ENCODE measurements at places on chromosomes 1 and 21.

- DNase-seq = peak; percentile 25
Measured at GRCh38 chr1:224435318-224435763, 744 bp upstream of the WDR26 start.

DNA sequence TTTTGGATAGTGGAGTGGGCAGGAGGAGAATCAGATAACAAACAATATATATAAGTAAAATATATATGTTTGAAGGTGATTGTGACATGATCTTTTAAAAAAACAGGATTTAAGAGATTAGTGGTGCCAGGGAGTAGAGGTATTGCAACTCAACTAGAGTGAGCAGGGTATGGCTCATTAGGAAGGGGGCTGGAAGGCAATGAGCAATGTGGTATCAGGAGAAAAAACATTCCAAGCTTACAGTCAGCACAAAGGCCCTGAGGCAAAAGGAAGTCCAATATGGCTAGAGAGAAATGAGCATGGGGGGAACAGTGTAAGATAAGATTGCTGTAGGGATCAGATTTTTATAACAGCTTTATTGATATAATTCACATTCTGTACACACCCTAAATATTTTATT is 5.3 kb upstream of the GADD45A start:
- DNase-seq = no peak

GRCh38 chr1:155591770-155592169 is 18.2 kb upstream of the MSTO1 start:
- no peak for DNase-seq

GRCh38 chr1:209862391-209863356 is 34.9 kb downstream of the UTP25 start:
- DNase-seq = no peak

GRCh38 chr1:16918371-16918770 is 3.4 kb upstream of the CROCC start:
- DNase-seq = no peak

GRCh38 chr1:46656643-46657042 is 11.5 kb downstream of the ATPAF1 start:
- DNase-seq = no peak

GRCh38 chr1:100670083-100670482 is 49.5 kb upstream of the VCAM1 start:
- DNase-seq = no peak

DNA sequence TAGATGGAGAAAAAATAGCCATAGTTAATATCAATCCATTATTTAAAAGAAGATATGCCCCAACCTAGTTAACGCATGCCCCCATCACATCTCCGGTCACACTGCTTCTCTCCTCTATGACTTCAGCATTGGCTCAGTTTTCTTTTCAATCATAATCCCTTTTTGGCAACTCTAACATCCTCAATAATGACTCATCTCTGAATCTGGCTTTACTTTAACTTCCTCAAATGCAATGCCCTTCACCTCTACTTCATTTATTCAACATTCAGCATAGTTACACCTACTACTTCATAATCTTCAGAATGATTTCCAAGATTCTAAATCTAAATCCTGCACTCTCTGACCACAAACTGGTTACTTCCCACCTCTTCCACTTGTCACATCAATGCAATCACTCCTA is 417.3 kb downstream of the USH2A start:
- no peak for DNase-seq

DNA sequence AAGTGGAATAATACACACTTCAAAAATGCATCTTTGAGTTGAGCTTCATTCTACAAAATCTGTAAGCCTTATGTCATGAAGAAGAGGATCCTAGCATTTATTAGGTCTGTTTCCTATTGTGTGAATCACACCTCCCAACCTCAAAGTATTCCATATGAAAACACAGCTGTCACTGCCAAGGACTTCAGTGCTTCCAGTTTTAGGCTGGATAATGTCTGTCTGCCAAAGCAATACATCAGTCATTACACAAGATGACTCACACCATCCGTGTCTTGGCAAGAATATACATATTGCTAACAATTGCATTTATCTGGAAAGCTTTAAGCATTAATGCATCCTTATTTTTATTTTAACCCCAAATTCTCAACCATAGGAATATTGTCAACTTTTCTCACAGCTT is 125.7 kb upstream of the TMPRSS15 start:
- DNase-seq = no peak

GRCh38 chr1:11924334-11925195 is 1.7 kb downstream of the KIAA2013 start:
- DNase-seq = no peak

GRCh38 chr1:41486371-41487125 is 2.1 kb upstream of the EDN2 start:
- DNase-seq = no peak

DNA sequence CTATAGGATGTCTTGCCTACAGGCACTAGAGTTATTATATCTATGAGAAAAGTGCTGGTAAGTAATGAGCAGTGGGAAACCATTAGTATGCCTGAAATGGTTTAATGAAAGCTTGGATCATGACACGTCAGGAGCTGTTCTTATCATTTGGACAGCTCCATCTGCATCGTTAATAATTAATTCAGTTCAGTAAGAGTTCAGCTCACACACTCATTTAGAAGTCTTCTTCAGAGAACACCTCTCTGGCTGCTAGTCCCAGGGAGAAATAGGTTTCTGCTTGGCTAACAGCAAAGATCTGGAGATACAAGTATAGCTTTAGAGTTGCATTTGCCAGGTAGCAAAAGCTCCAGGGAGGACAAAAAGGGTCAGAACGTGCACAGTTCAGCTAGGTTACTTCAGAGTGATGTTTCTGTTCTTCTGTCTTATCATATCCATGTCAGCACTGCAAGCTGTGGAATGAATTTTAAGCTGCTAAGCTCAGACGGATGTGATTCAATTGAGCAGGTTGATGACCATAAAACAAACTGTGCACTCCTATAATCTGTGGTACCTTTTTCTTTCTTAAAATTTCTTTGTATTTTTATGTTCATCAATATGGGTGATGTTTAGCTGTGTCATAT is 173.6 kb downstream of the ADGRL2 start:
- no peak for DNase-seq

DNA sequence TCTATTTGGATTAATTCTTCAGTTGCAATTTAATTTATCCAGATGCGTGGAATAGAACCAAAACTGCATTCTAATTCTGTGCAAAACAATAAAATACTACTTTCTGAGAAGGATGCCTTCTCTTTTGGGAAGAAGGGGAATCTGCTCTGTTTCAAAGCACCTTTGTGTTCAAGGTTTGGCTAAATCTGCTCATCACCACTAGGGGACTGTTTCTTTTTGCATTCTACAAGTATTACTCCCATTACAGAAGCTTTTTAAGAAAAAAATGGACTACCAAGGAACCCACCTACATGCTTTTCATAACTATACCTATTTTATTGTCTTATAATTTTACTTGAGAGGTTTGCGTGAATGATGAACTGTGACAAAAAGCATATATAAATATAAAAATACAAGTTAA is 18.2 kb downstream of the MRPS6 start:
- DNase-seq = no peak

DNA sequence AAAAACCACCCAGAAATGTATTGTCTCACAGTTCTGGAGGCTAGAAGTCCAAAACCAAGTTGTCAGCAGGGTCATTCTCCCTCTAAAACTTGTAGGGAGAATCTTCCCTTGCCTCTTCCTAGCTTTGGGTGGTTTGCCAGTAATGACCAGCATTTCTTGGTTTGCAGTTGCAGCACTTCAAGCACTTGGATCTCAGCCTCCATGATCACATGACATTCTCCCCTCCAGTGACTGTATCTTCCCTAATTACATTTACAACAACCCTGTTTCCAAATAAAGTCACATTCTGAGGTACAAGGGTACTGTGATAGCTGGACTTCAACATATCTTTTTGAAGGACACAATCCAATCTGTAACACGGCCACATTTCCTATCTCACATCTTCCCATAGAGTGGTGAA is 37.2 kb downstream of the EVI5 start:
- DNase-seq = no peak

- no peak for DNase-seq
Measured at GRCh38 chr1:223707256-223708000, 4.9 kb upstream of the CAPN2 start.

- no peak for DNase-seq
Measured at GRCh38 chr1:243742819-243743218, 107.2 kb downstream of the AKT3 start.

- DNase-seq = no peak
Measured at GRCh38 chr1:157113106-157113505, 13.5 kb upstream of the ETV3L start.

GRCh38 chr21:43287795-43288755 is 119.3 kb downstream of the CRYAA start:
- DNase-seq = no peak

GRCh38 chr1:4306559-4307467 is 347.6 kb upstream of the AJAP1 start:
- no peak for DNase-seq

DNA sequence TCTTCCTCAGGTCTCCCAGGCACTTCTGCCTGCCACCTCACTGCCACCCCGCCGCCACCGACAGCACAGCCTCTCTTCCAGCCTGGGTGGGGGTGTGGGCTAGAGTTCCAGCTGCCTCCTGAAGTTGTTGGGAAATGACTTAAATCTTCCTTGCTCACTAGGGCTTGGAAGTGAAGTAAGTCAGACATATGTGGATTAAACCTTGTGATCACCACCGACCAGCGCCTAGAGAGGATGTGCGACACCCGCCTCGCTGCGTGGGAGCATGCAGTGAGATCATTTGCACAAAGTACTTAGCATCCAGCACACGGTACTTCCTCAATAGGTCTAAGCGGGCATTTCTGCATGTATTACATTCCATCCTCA is 71.4 kb upstream of the FAM20B start:
- no peak for DNase-seq

- DNase-seq = no peak
Measured at GRCh38 chr1:18944810-18945209, 11.7 kb downstream of the IFFO2 start.

DNA sequence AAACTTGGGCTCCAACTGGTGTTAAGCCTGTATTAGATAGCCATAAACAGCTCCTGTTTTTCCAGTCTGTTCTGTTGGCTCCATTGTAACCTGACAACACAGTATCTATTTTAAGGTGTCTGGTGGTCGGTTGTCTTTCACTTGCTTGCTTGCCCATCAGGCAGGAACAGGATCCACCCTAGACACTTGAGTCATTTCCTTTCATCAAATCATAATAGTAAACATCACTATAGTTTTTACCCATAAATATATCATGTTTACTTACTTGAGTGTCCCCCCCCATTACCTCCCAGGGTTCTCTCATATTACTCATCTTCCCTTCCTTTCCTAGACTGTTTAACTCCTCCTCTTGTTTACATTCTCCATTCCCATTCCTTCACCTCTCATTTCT is 2.9 kb downstream of the DDI2 start:
- no peak for DNase-seq

DNA sequence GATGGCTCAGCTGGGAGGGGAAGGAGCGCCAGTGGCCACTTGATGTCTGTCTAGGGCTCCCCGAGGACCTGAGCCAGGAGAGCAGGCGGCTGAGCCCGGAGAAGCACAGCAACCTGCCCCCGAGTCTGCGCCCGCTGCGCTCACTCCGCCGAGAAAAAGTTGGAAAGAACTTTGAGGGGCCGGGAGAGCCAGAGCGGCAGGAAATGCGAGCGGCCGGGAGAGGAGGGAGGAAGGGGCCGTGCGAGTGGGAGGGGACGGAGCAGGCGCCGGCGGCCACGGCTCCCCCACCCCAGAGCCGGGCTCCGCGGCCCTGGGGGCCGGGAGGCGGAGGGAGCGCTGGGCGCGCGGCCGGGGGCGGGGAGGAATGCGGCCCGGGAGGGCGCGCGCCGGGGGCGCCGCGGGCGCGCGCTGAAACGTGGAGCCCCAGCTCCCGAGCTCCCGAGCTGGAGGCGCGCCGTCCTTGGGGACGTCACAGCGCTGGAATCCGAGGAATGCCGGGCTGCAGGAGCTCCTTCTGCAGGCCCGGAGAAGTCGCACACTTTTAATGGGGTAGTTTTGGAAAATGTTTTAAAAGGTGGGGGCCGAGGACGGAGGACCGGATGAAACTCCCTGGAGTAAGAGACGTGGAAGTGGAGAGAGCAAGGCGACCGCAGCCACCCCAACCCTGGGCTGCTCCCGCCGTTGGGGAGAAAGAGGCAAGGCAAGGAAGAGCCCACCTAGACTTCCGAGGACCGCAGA is at the start of gene PTPN14:
PTPN14 (minus strand) TSS at position 167 of the 738 bp plus-strand sequence. CDS start 86,799 bp downstream, outside the sequence.
- peak; percentile 41 for DNase-seq

- DNase-seq = no peak
Measured at GRCh38 chr1:56844545-56845136, 10.0 kb upstream of the C8A start.

GRCh38 chr1:80218112-80218511 is 1211.6 kb upstream of the ADGRL4 start:
- no peak for DNase-seq

GRCh38 chr1:186703209-186703766 is 23.1 kb upstream of the PTGS2 start:
- DNase-seq = no peak

DNA sequence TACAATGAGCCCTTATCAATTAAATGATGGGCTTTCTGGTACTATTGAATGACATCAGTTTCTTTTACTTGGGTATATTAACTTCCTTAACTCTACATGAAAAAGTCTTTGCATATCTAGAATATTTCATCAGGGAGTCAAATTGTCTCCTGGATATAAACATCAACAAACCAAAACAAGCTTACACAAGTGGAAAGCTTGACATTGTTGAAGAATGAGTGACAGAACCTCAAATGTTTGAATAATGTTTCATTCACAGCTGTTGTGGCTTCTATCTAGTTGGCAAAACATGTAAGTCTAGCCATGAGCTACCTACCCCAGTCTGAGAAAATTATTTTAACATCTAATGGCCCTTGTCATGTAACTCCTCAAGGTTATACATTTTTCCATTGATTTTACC is 604.8 kb upstream of the ADAMTS5 start:
- no peak for DNase-seq

- DNase-seq = no peak
Measured at GRCh38 chr1:17333081-17333480, 25.1 kb downstream of the PADI4 start.

DNA sequence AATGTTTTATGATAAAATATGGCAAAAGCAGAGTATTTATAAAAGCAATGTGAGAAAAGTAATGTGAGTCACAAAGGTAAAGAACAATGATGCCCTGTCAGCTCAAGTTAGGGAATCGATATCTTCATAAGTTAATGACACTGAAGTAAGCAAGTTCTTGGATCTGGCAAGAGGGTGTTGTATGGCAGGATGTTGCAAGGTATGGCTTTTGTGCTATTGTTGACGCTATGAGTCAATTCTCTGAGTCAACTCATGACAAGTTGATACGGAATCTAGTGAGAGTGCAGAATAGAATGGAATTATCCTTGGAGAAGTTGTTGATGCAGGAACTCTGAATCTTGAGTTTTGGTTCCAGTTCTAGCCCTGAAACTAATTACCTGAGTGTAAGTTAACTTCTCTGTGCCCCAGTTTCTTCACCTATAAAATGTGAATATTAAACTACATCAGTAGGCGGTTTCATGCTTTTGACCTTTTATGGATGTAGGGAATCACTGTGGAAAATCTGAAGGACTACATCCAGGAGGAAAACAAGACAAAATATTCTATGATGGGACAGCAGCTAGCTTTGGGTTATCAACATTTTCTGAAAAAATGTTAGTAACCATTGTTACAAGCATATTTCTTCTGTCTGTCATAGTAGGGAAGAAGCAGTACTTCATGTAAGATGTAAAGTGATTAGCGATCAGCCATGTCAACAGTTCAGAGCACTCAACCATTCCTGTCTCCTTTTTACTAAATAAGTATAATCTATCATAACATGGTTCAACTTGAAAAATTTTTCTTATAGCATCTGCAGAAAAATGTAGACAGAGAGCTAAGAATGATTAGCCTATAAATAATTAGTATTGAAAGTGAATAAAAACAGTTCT is 96.9 kb downstream of the ATP6V1G3 start:
- no peak for DNase-seq
